Natural killer cell (primary cell): ENCODE measurements at places on chromosomes 7 and 10.

- no peaks in the 10 kb centered on the region for H3K36me3 ChIP-seq
- no peak overlapping the region for H3K27ac ChIP-seq
- no peak for DNase-seq
- H3K4me3 ChIP-seq = no peak overlapping the region
Measured at GRCh38 chr7:102889851-102890250, 22.9 kb upstream of the LRRC17 start.

- H3K4me1 ChIP-seq = no peaks in the 10 kb centered on the region
- peak; percentile 99 for DNase-seq
- H3K4me3 ChIP-seq = peak within 1 kb of the TSS; percentile 96
- H3K27ac ChIP-seq = peak within 1 kb of the TSS; percentile 97
Measured at GRCh38 chr10:104121485-104122224, at the start of gene SFR1. SFR1 (plus strand) TSS chr10:104122171; CDS start chr10:104122184, 13 bp downstream.

- no peak for DNase-seq
- H3K4me1 ChIP-seq = peaks cover 8% of the 10 kb centered on the region
- H3K27me3 ChIP-seq = no peaks in the 10 kb centered on the region
Measured at GRCh38 chr10:96238646-96239623, 32.4 kb downstream of the BLNK start.

- H3K36me3 ChIP-seq = no peaks in the 10 kb centered on the region
- DNase-seq = no peak
- H3K27me3 ChIP-seq = no peaks in the 10 kb centered on the region
- H3K4me1 ChIP-seq = no peaks in the 10 kb centered on the region
- no peak overlapping the region for H3K27ac ChIP-seq
- no peak overlapping the region for H3K4me3 ChIP-seq
Measured at GRCh38 chr7:44279286-44279685, 46.1 kb downstream of the CAMK2B start.

DNA sequence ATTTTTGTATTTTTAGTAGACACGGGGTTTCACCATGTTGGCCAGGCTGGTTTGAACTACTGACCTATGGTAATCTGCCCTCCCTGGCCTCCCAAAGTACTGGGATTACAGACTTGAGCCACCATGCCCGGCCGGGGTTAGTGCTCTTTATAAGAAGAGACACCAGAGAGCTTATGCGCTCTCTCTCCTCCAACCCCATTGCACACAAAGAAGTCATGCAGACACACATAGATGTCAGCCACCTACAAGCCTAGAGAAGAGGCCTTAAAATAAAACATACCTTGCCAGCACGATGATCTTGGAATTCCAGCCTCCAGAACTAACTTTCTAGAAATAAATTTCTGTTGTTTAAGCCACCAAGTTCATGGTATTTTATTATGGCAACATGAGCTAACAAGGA, 10.0 kb upstream of the FAM53B start:
- no peaks in the 10 kb centered on the region for H3K4me1 ChIP-seq
- H3K36me3 ChIP-seq = peaks cover 29% of the 10 kb centered on the region
- no peak overlapping the region for H3K27ac ChIP-seq

DNA sequence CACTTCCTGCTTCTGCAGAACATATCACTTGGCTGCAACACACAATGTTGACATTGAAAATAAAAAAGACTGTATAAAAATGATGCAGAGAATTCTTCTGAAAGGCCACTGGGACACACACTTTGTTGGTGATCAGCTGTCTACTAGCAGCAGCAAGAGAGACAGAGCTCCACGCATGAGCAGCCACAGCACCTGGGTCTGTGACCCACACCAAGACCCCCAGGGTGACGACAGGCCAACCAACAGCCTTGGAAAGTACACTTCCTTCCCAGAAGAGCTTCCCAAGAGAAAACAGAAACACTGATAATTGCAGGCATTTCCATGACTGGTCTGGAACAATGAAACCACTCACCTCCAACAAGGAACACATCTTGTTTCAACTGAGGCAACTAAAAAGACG, 239.0 kb downstream of the DIP2C start:
- H3K27me3 ChIP-seq = no peaks in the 10 kb centered on the region
- H3K4me1 ChIP-seq = peaks cover 13% of the 10 kb centered on the region
- no peak overlapping the region for H3K27ac ChIP-seq

- DNase-seq = no peak
- no peaks in the 10 kb centered on the region for H3K36me3 ChIP-seq
- H3K27me3 ChIP-seq = no peaks in the 10 kb centered on the region
- no peaks in the 10 kb centered on the region for H3K4me1 ChIP-seq
- no peak overlapping the region for H3K4me3 ChIP-seq
Measured at GRCh38 chr10:17138460-17139042, 8.9 kb upstream of the CUBN start.

DNA sequence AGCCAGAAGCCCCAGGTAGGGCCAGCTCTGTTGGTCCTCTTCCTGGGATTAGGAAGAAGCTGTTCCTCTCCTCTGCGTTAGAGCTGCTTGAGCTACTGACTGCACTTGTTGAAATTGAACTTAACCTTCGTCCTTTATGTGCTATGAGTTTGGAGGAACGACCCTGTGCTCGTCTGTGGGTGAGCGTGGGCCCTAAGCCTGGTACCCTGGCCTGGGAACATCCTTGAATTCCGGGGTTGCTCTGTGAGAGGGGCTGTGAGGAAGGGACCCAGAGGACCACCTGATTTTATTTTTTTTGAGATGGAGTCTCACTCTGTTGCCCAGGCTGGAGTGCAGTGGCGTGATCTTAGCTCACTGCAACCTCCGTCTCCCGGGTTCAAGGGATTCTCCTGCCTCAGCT, 447.2 kb upstream of the FOXK1 start:
- no peak for DNase-seq
- H3K4me3 ChIP-seq = no peak overlapping the region
- H3K36me3 ChIP-seq = no peaks in the 10 kb centered on the region

DNA sequence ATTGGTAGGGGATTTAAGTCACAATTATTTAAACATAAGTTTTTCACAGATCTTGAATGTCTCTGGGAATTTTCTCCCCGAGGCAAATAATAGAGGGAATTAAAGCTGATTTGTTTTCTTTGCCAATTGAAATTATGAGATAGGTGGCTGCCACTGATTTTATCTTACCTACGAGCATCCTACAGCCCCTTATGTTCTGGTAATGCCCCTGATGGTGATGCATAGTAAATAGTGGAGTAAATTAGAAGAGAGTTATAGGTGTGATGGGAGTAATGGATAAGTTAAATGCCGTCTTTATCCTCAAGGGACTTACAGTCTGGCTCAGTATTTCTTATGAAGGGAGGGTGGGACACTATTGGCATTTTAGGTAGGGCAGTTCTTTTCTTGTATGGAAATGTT, 58.1 kb downstream of the HDAC9 start:
- H3K27ac ChIP-seq = no peak overlapping the region
- H3K4me3 ChIP-seq = no peak overlapping the region

DNA sequence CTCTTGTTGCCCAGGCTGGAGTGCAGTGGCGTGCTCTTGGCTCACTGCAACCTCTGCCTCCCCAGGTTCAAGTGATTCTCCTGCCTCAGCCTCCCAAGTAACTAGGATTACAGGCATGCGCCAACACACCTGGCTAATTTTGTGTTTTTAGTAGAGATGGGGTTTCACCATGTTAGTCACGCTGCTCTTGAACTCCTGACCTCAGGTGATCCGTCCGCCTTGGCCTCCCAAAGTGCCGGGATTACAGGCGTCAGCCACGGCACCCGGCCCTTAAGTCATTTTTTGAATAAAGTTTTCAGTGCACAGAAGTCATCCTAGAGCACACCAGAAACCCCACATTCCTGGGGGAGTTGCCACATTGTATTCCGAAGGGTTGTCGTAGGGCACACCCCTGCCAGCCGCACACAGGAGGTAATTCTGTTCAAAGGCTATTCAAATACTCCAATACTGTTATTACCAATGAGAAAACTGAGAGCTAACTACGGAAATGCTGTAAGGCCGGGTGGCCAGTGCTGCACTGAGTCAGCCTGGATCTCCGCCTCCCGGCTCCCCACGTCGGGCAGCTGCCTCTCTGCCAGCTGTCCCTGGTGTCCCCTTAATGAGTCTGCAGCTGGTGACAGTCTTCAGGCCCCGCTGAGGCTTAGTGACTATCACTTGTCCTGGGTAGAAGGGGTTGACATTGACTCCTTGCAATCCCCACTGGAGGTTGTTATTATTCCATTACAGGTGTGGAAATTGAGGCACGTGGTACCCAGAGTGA, 8.6 kb upstream of the RFC2 start:
- H3K4me1 ChIP-seq = no peaks in the 10 kb centered on the region
- no peak for DNase-seq
- no peak overlapping the region for H3K27ac ChIP-seq
- H3K36me3 ChIP-seq = no peaks in the 10 kb centered on the region
- no peaks in the 10 kb centered on the region for H3K27me3 ChIP-seq

- H3K4me3 ChIP-seq = no peak overlapping the region
- no peak overlapping the region for H3K27ac ChIP-seq
- peak; percentile 36 for DNase-seq
- H3K27me3 ChIP-seq = no peaks in the 10 kb centered on the region
- no peaks in the 10 kb centered on the region for H3K36me3 ChIP-seq
Measured at GRCh38 chr10:47361293-47361692, 13.1 kb downstream of the RBP3 start.

GRCh38 chr10:107269626-107270025, 105.1 kb upstream of the SORCS1 start:
- H3K4me1 ChIP-seq = no peaks in the 10 kb centered on the region
- no peak for DNase-seq
- H3K36me3 ChIP-seq = no peaks in the 10 kb centered on the region
- no peak overlapping the region for H3K27ac ChIP-seq
- no peaks in the 10 kb centered on the region for H3K27me3 ChIP-seq
- no peak overlapping the region for H3K4me3 ChIP-seq

GRCh38 chr7:27640884-27641574, 21.7 kb downstream of the HIBADH start:
- H3K27ac ChIP-seq = no peak overlapping the region
- H3K4me1 ChIP-seq = no peaks in the 10 kb centered on the region
- peak; percentile 25 for DNase-seq
- H3K27me3 ChIP-seq = no peaks in the 10 kb centered on the region

DNA sequence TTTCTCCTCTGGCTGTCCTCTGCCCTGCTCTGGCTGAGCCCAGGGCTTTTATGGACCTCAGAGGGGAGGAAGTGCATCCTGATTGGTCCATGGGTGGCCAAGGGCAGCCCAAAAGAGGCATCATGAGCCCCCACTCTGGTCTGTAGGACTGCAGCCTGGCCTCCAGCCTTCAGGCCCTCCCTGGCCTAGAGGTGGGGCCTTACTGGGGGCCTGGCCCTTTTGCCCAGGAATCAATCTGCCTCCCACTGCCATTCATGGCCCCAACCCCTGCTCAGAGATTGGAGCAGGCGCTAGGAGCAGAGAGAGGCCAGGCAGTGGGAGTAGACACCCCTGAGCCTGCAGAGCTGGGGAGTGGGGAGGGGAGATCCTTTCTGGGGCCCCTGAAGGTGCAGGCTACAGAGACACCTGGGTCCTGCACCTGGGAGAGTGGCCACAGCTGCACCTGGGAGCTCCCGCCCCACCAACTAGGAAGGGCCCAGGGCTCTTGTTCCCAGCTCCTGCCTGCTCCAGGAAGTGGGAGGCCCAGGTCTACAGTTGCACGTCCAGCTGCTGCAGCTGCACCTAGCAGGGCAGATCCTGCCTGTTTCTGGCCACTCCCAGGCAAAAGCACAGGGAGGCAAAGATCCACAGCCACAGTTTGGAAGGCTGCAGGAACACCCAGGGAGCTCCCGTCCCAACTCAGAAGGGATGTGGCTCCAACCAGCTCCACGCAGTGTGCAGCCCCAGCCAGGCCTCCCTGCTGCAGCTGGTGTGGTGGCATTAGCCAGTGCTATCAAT, 6.4 kb upstream of the DYNC2I1 start:
- H3K27ac ChIP-seq = no peak overlapping the region
- no peaks in the 10 kb centered on the region for H3K36me3 ChIP-seq
- peaks cover 3% of the 10 kb centered on the region for H3K4me1 ChIP-seq
- H3K4me3 ChIP-seq = no peak overlapping the region
- no peak for DNase-seq

- H3K4me3 ChIP-seq = no peak overlapping the region
- H3K27me3 ChIP-seq = no peaks in the 10 kb centered on the region
- no peak for DNase-seq
Measured at GRCh38 chr10:17805330-17805729, 3.8 kb upstream of the MRC1 start.

- H3K4me3 ChIP-seq = no peak overlapping the region
- peaks cover 5% of the 10 kb centered on the region for H3K4me1 ChIP-seq
- DNase-seq = no peak
- no peak overlapping the region for H3K27ac ChIP-seq
- H3K27me3 ChIP-seq = peaks cover 10% of the 10 kb centered on the region
Measured at GRCh38 chr7:55023841-55024505, 5.2 kb downstream of the EGFR start.

- DNase-seq = no peak
- no peaks in the 10 kb centered on the region for H3K36me3 ChIP-seq
- no peak overlapping the region for H3K27ac ChIP-seq
- peaks cover 6% of the 10 kb centered on the region for H3K4me1 ChIP-seq
- H3K4me3 ChIP-seq = no peak overlapping the region
Measured at GRCh38 chr7:139673230-139673629, 104.6 kb downstream of the HIPK2 start.

DNA sequence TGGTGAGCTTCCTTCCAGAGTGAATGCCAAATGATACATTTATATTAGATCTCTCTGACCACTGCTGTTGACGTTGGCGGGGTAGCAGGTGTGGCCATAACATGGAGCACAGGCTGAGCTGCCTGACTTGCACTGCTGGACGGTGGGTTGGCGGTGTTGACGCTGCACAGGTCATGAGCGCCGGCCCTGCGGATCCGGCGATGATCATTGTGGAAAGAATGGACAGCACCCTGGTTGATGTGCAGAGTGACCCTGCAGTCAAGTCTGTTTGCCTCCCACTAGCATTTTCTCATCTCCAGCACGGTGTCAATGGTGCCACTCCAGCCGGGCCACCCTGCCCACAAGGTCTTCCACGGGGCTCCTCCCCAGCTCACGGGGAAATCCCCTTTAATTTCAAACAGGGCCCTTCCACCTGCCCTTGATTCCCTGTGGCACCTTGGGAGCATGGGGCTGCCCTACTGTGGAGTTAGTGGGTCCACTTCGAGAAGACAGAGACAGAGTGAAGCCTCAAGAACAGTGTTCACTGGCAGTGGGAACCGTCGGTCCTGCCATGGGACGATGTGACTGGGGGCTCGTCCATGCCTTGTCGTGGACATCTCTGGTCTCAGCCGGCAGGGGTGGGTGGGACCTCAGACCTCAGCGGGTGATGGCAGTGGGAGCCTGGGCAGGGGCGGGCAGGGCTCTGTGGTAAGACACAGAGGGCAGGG, 613.5 kb downstream of the PTPRN2 start:
- H3K4me3 ChIP-seq = no peak overlapping the region
- no peaks in the 10 kb centered on the region for H3K27me3 ChIP-seq
- no peak overlapping the region for H3K27ac ChIP-seq
- no peak for DNase-seq
